ENCODE measurements at places on chromosomes 6 and 20.

- no peak for DNase-seq
Observed at GRCh38 chr20:51575486-51575885, 33.0 kb upstream of the NFATC2 start.

- DNase-seq = no peak
Observed at GRCh38 chr6:90158936-90159335, 137.7 kb downstream of the BACH2 start.

DNA sequence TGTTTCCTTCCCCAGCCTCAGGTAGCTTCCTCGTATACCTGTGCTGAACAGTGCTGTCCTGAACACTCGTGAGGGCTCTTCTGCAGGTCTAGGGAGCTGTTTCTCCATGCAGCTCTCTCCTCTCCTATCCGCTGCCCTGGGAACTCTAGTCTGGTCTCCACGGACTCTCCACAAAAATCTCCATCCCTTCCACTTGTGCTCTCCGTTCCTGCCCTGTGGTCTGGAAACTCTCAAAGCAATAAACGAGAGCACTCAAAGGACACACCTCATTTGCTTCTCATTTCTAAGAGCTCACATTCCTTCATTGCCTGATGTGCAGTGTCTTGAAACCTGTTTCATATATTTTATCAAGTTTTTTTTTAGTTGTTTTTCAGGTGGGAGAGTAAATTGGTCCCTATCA lies 235.9 kb upstream of the RGS17 start:
- DNase-seq = no peak

DNA sequence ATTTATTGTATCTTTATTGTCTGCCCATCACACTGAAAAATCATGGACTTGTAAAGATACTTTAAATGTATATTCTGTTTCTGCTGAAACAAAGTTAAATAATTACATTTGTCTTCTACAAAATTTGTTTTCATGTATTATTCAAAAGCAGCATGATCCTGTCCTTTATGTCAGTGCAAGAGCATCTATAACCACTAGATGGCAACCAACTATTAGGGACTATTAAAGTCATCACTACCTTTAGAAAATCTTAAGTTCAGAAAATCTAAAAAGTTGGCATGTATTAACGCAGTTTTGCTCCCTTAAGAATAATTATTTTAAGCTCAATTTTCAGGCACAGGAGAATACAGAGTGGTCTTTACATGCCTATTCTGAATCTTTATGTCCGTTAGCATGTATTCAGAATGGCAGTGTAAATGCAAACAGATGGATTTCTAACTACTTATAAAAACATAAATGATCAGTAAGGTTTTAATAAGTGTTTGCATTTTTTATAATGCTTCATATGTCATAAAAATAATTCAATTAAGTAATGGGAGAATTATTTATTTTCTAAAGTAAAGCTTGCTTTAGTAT lies 17.8 kb downstream of the TMEM30A start:
- DNase-seq = peak; percentile 66

- peak; percentile 10 for DNase-seq
Observed at GRCh38 chr6:33018904-33019303, 9.5 kb upstream of the HLA-DOA start.

DNA sequence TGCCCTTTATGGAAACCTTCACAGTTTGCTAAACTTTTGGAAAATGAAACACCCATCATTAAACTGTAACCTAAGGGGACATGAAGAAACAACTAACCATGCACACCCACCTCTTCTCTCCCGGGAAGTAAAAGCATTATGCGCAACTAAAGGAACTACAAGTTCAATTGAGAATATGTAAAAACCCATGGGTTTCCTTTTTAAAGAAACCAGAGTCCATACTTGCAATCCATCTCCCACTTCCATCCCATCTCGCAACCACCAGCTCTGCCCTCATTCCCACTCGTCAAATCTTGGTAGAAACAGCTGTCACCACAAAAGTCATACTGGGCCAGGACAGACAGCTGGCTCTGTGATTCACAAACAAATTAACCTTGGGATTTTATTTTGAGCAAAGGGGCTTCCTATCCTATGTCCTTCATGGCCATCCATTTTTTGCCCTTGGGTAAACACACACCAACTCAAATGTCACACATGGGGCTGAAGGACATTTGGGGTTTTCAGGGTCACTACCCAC lies 81.5 kb downstream of the HAO1 start:
- DNase-seq = no peak

DNA sequence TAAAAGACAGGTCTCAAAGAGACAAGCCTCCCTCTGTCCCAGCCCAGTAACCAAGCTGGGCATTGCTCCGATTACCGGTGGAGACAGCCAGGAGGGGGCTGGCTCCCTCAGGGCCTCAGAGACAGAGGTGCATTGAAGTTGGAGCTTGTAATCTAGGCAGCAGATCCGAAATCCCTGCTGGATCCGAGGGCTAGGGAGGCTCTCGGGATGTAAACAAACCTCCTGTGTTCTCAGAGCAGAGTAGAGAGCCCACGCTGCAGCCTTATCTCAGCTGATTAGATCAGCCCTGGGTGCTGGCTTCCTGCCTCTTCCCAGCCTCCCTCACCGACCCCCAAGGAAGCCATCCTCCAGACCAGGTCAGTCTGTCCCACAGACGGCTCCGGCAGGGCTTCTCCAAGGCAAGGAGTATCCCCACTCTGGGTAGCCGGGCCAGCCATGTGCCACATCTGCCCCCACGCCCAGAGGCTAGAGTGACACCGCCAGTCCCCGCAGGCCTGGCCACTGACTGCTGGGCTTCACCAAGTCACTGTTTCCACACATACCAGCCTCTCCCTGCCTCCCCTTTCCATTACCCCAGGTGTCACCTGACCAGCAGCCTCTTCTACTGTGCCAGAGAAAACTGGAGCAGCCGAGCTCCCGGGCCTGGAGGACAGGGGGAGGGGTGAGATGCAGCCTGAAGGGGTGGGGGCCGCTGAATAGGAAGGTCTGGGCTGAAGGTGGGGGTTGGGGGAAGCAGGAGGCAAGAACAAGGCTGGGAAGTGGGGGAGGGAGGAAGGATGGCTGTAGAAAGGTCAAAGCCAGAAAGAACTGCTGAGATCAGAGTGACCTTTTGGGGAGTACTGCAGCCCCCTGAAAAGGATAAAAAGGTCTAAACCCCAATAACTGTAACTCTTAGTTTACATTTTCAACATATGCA lies 6.0 kb downstream of the SDC4 start:
- DNase-seq = no peak

GRCh38 chr6:150686566-150686965 lies 86.9 kb downstream of the PLEKHG1 start:
- peak; percentile 73 for DNase-seq

DNA sequence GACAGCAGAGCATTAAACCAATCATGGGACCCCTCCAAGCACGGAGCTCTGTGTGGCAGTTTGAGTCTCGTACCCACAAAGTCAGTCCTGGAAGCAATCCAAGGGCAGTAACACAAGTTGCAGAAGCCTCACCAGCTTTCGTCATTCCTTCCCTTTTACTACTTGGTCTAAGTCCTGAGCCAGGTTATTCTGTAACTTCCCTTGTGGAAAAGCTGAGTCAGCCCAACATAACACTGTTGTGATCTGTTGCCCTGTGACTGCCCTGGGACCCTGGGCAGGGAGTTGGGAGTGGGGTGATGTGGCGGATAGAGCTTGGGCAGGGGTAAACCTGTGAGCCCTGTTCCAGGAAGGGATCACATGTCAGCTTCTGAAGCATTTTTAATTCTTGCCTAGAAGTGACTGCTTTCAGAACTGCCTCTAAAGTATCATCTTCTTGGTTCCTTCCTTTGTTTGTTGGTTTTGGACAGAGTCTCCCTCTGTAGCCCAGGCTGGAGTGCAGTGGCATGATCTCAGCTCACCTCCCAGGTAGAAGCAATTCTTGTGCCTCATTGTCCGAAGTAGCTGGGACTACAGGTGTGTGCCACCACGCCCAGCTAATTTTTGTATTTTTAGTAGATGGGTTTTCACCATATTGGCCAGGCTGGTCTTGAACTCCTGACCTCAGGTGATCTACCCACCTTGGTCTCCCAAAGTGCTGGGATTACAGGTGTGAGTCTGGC lies 183.7 kb upstream of the JAG1 start:
- peak; percentile 68 for DNase-seq

DNA sequence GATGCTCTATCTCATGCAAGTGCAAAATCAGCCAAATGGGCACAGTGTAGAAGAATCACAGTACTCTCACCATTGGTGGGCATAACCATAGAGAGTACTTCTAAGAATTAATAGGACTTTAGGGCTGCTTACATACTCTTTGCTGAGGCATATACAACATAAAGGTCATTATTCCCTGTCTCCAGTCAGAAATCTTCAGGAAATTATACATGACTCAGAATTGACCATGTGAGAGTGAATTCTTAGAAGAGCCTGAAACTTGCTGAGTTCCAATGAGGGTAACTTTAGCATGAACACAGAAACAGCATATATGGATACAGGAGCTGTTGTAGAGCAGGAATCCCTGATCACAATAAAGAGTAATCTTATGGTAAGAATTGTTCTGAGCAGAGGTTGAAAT lies 498.7 kb downstream of the TENT5A start:
- DNase-seq = no peak

- DNase-seq = no peak
Observed at GRCh38 chr6:144075187-144075586, 20.2 kb downstream of the SF3B5 start.

DNA sequence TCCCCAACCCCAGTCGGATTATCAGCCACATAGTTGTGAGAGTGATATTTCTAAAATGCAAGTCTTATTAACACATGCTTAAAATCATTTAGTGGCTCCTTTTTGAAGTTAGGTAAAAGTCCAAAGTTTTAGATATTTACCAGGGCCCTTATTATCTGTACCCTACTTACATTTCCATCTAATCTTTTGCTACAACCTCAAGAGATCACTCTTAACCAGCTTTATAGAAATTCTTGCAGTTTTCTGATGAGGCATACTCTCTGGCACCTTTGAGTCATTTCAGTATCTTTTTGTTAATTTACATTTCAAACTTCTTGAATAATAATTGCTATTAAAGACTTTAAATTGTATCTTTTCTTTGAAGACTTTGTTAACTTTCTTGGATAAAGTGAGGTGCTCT lies 453.3 kb downstream of the RFPL4B start:
- no peak for DNase-seq

DNA sequence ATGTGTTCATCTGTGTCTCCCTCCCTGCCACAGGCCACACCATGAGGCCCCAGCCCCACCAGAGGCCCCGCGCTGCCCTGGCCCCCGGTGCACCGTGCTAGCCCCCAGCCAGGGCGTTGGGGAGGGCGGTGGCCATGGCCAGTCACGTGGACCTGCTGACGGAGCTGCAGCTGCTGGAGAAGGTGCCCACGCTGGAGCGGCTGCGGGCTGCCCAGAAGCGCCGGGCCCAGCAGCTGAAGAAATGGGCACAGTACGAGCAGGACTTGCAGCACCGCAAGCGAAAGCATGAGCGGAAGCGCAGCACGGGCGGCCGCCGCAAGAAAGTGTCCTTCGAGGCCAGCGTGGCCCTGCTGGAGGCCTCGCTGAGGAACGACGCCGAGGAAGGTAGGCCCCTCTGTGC lies 30.3 kb downstream of the PPP1R16B start:
- DNase-seq = no peak

DNA sequence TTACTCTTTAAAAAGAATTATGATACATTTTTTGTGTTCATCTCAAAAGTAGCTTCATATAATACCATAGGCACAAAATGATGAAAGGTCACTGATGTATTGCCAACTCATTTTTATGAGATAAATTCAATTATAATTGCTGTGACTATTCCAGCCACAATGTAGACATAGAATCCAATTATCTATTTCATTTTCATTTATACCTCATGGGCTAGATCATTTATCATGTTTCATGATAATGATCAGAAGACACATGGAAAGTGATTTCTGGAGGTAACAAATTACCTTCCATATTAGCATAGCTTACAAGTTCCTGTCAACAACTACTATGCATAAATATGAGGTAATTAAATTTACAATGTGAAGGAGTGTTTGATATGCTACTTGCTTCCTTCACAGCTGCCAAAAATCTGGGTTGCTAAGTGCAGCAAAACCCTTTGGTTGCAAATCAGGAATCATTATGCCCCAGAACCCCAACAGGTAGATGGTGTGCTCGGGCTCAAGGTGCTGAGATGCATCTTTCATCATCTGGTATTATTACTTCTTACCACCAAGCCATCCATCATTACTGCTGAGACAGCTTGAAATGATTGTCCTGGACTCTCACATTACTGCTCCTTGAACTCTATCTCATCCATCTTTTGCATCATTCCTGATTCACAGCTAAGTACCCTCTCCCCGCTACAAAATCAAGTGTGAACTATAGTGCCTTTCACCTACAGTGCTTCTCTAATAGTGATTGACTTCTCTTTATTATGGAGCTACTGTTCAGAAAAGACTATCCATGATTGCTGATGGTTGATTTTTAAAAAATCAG lies 306.0 kb upstream of the THEMIS start:
- no peak for DNase-seq

- no peak for DNase-seq
Observed at GRCh38 chr6:108721286-108721685, 126.9 kb upstream of the ARMC2 start.

DNA sequence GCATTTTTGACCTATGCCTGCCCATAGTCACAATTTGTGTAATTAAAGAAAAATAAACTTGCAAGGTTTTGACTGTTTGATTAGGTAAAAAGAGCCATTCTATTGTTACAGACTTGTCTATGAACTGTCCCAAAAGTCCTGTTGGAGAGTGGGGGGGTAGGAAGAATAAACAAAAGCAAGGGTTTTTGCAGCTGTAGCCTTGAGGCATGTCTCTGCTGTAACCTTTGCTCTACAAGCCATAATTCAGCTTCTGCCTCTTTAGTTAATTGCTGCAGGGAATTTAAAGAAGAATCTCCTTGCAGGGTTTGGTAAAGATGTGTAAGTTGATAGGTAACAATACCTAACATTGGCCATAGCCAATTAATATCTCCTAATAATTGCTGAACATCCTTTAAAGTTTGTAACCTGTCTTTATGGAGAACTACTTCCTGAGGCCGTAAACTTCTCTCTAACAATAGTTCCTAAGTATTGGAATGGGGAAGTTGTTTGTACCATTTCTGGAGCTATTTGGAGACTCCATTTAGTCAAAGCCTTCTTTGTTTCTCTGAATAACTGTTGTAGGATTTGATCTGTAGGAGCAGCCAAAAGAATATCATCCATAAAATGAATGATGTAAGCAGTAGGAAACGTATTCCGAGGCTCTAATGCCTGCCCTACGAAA lies 7.9 kb upstream of the ABHD12 start:
- DNase-seq = no peak

DNA sequence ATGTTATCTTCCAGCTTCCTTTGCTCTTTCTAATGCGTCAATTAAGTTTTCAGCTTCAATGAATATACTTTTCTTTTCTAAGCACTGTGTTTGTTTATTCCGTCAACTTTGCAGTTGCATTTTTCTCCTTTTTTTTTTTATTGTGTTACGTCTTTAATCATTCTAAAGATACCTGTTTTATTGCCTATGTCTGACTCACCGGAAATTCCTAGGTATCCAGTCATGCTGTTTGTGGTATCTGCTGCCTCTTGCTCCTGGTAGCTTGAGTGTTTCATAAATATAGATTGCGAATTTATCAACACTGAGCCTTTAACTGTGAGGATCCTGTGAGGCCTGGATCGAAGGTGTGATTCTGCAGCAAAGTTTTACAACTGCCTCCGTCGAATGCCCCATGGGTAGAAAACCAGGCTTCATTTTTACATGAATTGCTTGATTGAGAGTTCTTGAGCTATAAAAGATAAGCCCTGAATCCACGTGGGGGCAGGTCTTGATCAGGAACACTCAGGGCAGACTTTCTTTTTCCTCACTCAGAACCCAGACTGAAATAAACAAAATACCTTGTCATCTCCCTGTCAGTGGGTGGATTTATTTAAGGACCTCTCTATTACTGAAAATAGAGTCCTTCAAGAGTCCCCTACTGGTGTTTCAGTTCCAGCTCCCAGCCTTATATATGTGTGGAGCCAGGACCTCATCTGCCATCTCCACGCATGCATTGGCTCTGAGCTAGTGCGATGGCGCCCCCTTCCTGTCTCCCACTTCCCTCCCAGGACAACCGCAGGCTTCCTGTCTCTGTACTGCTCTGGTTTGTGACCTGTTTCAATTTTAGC lies 60.1 kb upstream of the LRRC1 start:
- DNase-seq = peak; percentile 94
